Stimulated activated naive CD4-positive, alpha-beta T cell (primary cell): ENCODE measurements at places on chromosomes 1 and 21.

- no peak for DNase-seq
These were observed 7.3 kb downstream of the UAP1 start for GRCh38 chr1:162568802-162569201.

DNA sequence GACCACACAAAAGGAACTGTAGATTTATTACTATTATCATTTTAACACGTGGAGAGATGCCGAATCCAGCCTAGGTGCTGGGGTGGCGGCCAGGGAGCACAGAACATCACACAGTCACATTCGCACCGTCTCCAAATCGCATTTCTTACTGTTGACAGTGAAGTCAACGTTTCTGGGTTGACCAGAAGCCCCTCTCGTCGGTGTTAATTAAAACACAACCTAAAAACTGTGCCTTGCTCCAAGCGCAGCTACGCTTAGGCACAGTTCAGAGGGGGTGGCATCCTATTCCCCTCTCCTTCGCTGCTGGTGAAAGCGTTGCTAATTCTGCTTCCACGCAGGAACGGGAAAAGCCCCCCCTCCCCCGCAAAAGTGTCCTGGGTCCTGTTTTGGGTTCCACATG, 4.1 kb downstream of the RIPK4 start:
- DNase-seq = no peak

DNA sequence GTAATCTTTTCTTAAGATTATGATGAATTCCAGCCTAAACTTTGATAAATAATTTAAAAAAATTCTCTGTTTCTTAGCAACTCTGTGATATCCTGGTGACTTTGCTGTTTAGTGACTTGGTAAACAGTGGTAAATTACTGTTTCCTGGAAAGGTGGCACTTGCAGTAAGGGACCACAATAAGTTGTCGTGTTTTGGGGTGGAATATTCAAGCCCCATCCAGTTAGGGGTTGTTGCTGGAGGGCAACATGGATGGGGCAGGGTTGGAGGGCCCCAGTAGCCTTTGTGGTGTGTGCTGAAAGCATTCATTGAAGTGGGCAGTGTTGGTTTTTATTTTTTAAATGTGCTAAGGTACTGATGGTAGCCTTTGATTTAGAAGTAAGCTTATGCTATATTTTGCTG, 30.3 kb downstream of the PRDM2 start:
- no peak for DNase-seq

DNA sequence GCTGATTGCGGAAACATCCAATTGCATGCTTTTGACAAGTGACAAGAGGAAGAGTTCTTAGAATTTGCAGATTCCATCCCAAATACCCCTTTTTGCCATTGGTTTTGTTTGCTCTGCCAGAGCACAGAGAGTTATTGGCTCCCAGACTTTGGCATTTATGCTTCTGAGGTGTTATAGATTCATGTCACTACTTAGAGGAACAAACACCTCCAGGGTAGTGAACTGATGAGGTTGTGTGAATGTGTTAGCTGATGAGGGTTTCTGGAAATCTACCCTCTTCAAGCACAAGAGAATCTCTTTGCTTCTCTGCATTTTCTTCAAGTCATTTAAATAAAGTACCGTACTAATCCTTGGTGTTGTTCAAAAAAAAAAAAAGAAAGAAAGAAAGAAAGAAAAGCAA, 33.9 kb upstream of the BRINP3 start:
- no peak for DNase-seq

GRCh38 chr1:54774820-54775498, 10.6 kb upstream of the PARS2 start:
- no peak for DNase-seq

GRCh38 chr1:1090424-1091343, 16.6 kb upstream of the RNF223 start:
- no peak for DNase-seq

DNA sequence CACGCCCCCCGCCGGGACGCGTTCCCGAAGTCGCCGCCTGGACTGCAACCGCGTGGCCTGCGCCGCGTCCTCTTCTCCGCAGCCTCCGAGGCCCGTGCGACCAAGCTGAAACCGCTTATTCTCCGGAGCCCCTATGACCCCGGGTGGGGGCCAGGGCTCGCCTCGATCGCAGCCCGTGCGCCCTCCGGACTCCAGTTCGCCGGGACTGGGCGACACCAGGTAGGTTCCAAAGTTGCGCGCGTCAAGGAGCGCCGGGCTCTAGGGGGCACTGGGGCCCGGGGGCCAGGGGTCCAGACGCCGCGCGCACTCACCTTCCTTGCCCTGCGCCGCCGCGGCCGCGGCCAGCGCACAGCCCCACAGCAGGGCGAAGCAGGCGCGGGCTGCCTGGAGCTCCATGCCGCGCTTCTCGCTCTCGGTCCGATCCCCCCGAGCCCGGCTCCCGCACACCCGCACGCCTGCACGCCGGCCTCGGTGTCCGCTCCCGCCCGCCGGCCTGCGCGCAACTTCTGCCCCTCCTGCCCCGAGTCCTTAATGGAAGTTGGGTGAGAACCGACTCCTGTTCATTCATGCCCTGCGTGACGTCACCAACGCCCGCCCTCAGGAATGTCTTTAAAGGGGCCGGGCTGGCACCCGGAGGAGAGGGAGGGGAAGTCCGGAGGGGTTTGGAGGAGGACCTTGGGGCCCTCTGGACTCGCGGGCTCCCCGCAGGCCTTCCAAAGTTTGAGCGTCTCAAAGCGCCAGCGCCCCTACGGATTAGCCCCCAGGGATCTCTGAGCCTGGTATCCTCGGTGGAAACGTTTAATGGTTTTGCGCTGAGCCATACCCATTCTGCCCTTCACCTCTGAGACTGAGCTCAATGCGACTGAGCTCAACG, at the start of gene EPHA2:
Gene EPHA2, minus strand, starts transcription at position 533 of the 874 bp plus-strand sequence. Its CDS starts 137 bp downstream, at position 396.
- DNase-seq = peak; percentile 41

GRCh38 chr1:156368157-156368658, 803 bp upstream of the RHBG start:
- DNase-seq = no peak

DNA sequence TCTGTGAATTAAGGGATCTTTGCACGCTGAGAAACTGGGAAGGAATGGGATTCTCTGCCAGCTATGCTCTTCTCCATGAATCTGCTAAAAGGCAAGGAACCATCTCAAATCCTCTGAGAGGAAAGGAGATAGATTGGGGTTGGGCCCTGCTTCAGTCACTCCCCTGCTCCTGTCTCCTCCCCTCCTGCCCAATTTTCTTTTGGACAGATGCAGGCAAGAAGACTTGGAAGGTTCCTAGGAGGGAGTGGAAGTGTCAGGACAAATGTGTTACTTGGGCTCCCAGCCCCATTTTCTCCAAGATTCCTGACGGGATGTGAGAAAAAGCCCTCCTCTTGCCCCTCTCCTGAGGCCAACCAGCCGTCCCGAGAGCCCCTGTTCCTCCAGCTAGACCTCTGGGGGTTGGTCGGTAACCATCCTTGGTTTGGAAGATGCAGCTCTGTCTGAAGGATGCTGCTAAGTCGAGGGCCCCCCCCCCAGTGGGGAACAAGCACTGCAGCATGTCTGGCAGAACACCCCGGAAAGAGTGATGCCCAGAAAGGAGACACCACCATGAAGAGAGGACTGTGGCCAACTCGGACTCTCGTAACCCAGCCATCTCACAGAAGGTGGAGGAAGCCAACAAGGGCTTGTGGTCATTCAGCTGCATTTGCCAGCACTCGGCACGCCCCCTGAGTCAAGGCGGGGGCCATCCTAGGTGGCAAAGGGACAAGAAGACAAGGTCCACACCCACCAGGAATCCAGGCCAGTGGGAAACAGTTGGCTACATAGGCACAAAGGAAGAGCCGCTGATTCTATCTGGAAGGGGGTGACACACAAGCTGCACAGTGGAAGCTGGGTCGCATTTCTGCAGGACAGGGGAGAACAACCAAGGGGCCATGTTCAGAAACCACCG, 43.7 kb downstream of the CDK18 start:
- no peak for DNase-seq
